Hindlimb muscle (tissue), 1 donor: ENCODE measurements at places on chromosomes 12 and 14. TPM values are rescaled to one million over a fixed set of nuclear protein-coding genes. Genes with fewer than 3 reads are reported as not detected.

GRCh38 chr14:74260525-74261233 is 21.4 kb downstream of the VSX2 start:
- DNase-seq = no peak

GRCh38 chr14:95250140-95250769 is 69.5 kb downstream of the CLMN start:
- no peak for DNase-seq

DNA sequence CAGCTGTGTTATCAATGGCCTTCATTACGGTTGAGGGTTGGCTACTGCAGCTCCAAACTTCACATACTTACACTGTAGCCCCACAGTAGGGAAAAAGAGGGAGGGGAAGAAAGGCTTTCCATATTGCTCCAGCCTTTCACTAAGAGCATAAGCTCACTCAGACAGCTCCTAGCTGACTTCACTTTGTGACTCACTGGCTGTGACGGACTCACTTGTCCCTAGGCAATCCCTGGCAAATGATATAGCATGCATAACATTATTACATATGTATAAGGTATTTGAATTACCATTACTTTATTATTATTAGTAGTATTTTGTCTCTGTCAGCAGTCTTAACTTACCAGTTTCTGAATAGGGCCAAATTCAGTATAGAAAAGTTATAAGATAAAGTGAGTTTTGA is 350.7 kb downstream of the RMST start:
- DNase-seq = no peak

DNA sequence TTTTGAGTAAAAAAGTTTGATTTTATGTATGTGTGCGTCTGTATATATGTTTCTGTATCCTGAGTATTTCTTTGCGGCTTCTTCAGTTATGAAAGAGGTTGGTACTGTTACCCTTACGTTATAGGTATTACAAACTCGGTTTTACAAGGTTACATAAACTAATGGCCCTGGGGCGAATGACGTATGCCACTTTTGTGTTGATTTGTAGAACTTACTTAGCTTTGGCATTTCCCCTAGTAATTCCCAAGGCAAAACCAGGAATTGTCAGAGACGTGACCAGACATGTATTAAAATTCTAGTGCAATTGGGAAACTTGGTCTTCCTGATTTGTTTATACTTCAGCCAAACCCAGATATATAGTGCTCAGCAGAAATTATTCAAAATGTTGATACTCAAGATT is 93.3 kb downstream of the DUSP16 start:
- DNase-seq = no peak

DNA sequence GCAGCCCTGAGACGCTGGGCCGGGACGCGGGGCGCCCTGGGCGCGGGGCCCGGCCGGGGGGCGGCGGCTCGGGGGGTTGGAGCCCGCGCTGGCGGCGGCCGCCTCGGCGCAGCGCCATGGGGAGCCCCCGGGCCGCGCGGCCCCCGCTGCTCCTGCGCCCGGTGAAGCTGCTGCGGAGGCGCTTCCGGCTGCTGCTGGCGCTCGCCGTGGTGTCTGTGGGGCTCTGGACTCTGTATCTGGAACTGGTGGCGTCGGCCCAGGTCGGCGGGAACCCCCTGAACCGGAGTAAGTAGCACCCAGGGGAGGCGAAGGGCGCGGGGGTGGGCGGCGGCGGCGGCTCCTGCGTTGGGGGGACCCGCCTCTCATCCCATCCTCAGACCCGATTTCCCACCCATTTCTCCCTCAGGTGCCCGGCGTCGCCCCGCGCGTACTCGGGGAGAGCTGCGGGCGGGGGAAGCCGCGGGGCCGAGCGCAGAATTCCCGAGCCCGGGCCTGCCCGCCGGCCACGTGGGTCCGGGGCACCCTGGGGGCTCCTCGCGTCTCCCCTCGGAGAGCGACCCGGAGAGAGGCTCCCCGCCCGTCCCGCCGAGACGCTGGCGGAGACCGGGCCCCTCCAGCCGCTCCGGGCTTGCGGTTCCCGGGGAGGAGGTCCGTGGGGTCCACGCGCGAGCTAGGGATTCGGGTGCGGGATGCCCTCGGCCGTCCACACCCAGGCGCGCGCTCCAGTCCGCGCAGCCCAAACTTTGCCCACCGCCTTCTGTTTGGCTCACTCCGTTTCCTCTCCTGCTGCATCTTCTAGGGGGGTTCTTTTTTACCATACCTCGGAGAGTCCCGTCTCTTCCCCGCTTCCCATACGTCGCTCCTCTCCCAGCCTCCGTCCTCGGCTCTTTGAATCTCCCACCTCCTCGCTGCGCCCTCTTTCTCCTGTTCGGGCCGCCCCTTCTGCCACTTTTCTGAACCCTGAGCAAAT is 807 bp downstream of the B4GALNT3 start:
- DNase-seq = no peak

DNA sequence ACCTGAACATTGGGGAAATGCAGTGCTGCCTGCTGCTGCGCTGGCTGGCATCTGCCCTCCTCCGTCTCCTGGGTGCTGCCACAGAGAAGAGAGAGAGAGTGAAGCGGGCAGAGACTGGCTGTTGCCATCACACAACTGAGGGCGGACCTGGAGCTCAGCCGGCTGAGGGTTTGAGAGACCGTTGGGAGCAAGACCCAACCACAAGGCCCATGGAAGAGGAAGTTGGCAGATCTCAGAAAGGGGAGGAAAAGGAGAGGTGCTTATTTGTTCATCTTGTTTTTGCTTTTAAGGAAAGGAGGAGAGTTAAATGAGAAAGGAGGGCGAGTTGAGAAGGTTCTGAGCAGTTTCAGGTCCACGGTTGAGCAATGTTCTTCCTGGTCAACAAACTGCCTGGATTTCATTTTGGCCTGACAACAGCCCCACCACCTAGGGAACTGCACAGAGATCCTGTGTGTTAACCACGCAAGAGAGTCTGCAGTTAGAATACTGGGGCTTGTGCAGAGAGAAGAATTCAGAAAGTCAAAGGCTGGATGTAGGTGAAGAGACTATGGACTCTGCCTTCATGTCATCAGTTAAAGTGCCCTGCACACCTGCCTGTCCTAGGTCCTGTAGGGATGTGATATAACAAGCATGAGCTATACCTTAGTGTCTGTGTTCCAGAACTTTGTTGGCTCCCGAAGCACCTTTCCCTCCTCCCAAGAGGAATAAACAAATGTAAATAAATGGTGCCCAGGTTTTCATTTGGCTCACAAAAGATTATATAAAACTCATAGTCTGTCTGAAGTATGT is 124.6 kb downstream of the ETV6 start:
- no peak for DNase-seq

DNA sequence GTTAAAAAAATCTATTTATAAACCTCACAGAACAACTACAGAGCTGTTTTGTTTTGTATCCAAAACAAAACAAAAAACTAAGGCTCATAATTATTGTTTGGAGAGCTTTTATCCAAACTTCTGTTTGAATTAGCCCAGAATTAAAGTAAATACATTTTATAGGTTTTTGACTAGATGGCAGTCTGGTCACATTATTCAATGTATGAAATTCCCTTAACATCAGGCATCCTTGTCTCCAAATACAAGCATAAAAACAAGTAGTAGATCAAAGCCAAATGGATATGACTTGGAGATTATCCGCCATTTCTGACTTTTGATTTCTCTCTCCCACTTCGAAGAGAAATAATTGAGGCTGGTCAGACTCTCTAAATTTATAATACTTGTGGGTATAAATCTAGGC is 63.5 kb downstream of the SLC38A1 start:
- peak; percentile 23 for DNase-seq

- DNase-seq = no peak
Measured at GRCh38 chr14:29353513-29353912, 574.1 kb downstream of the PRKD1 start.

- no peak for DNase-seq
Measured at GRCh38 chr12:108356835-108357806, 18.0 kb upstream of the CMKLR1 start.

DNA sequence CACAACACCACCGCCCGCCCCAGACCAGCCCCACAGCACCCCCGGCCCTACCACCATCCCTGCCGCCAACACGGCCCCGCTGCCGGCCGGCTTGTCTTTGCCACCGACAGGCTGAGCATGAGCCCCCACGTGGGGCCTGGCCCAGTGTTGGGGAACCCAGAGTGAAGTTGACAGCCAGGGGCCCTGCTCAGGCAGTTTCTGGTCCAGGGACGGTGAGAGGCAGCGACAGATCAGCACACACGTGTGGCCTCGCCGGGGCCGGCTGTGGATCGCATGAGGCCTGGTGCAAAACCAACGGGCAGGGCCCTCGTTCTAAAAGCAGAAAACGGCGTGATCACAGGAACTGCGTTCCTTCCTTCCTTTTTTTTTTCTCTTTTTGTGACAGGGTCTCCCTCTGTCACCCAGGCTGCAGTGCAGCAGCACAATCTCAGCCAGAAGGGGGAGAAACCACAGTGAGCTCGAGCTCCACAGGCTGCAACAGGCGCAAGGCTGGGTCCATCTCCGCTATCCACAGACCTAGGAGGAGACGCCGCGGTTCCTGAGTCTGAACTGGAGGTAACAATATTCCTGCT is 50.5 kb upstream of the FBRSL1 start:
- no peak for DNase-seq

DNA sequence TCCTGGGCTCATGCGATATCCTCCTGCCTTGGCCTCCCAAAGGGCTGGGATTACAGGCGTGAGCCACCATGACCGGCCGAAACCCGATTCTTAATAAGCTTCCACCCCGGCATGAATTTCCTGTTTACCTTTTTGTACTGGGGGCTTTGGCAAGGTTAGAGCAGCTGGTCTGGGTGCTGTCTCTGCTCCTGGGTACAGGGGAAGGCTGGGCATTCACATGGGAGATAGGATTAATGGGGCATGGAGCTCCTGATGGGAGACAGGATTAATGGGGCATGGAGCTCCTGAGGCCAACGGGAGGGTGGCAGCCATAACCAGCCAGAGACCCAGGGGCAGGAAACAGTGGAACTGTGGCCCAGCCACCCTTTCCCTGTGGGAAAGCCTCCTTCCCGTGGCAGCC is 69.5 kb upstream of the DICER1 start:
- DNase-seq = no peak

DNA sequence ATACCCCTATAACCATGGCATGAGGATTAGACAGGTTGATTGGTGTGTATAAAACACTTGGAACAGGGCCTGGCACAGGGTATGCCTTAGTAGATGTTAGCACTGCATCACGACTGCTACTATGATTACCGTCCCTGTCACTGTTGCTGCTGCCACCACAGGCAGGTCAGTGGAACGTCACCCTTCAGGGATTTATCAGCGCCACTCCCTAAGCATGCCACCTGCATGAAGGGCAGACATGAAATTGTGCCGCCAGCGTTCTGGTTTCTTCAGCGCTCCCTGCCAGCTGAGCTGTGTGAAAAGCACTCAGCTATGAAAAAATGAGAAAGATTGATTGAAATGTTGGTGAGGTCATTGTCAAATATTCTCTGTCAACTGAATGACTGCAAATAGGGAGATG is 477.0 kb downstream of the DPF3 start:
- no peak for DNase-seq

DNA sequence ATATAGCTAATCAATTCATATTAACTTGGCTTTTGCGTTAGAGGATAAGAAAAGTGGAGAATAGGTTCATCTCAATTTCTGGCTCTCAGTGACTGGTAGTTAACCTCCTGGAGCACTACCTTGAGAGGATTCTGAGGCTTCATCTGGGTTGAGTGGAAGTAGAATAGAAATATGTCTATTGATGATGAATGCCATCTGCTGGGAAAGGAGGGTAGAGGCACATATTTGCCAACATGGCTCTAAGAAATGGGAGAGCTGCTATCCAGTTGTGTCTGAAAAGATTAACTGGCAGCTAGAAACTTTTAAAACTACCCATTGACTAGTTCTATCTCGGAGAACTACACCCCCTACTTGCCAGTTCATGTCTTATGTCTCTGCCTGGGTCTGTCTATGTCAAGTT is 530.1 kb downstream of the NRXN3 start:
- DNase-seq = no peak

GRCh38 chr12:2654311-2654710 is 140.5 kb upstream of the FKBP4 start:
- no peak for DNase-seq

KRT81 gene
- polyA plus RNA-seq = 0.14 TPM

PTPRB gene
- polyA plus RNA-seq = 15.9 TPM

RBM19 gene
- 19.1 TPM for polyA plus RNA-seq

ALDH1L2 gene
- 6.6 TPM for polyA plus RNA-seq

SLC38A4 gene
- polyA plus RNA-seq = 10.3 TPM

HOXC12 gene
- polyA plus RNA-seq = 0.48 TPM
